ENCODE measurements at places on chromosomes 1 and 21. TPM values are rescaled to one million over a fixed set of nuclear protein-coding genes. Genes with fewer than 3 reads are reported as not detected.

- DNase-seq = no peak
Measured at GRCh38 chr1:13956393-13956792, 256.4 kb downstream of the PRDM2 start.

DNA sequence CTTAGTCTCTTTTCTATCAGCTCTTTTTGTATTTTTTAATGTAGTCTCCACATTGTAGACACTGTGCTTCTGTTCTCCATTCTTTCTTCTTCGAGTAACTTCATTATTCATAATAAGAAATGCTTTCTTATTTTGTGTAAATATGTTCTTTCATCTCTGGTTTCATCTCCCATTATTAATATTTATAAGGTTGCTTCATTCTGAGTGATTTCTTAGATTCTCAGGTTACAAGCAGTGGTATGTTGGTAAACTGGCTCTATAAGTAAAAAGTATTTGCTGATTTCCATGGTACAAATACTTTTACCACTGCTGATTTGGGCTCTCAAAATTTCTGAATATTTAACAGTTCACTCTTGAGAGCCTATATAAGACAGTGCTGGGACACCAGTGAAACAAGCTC is 81.3 kb downstream of the CDC14A start:
- DNase-seq = no peak

DNA sequence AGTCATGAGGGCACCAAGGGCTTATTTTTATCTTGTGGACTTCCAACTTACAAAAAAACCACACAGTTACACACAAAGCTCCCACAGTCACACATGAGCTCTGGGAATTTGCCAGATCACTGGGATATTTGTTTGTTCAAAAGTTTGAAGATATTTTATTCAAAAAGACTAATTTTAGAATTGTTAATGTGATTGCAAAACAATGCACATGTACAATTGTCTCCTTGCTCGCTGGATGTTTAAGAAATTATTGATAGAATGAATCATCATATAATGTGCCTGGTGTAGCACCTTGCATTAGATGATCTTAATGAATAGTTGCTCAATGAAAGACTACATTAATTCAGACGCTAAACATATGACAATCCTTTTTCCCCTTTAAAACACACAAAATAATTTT is 570.3 kb downstream of the LMO4 start:
- DNase-seq = no peak

CYP4Z1 gene
- polyA plus RNA-seq = 0.44 TPM

- peak; percentile 66 for DNase-seq
Measured at GRCh38 chr1:37676281-37677142, 15.8 kb upstream of the CDCA8 start.

GRCh38 chr1:156767879-156768604 is 707 bp downstream of the PRCC start:
- DNase-seq = no peak

GRCh38 chr1:58346036-58346355 is 200.5 kb downstream of the OMA1 start:
- no peak for DNase-seq

- DNase-seq = no peak
Measured at GRCh38 chr21:29604076-29604475, 305.4 kb downstream of the BACH1 start.

DNA sequence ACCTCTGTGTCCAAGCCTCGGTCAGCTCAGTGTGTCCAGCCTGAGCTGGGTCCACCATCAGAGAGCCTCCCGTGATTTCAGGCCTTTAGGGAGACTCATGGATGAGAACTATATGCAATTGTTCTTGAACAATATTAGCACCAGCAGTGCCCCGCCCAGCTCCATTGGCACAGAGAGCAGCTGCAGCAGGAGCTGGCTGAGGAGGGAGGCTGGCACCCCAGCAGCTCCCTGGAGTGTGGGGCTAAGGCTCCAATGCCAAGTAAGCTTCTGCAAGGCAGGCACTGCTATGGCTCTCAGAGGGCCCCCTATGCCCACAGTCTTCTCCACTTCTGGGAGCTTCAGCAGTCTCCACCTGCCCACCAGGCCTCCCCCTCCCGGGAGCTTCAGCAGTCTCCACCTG is 593.3 kb downstream of the MATN1 start:
- DNase-seq = no peak

DNA sequence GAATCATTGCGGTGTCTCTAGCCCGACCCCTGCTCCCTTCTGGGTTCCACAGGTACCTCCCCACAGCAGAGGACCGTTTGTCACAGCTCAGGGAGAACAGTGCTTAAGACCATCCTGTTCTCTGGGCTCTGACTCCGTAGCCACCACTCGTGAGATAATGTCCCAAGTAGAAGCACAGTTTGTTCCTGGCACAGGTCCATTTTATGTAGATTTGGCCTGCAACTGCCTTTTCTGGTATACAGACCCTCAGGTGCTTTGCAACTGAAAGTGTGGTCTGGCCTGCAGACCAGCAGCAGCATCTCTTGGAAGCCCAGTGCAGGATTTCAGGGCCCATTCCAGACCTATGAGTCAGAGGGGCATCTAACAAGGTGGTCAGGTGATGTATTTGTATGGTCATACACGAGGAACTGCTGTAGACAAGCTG is 28.4 kb upstream of the TMEM125 start:
- no peak for DNase-seq

DNA sequence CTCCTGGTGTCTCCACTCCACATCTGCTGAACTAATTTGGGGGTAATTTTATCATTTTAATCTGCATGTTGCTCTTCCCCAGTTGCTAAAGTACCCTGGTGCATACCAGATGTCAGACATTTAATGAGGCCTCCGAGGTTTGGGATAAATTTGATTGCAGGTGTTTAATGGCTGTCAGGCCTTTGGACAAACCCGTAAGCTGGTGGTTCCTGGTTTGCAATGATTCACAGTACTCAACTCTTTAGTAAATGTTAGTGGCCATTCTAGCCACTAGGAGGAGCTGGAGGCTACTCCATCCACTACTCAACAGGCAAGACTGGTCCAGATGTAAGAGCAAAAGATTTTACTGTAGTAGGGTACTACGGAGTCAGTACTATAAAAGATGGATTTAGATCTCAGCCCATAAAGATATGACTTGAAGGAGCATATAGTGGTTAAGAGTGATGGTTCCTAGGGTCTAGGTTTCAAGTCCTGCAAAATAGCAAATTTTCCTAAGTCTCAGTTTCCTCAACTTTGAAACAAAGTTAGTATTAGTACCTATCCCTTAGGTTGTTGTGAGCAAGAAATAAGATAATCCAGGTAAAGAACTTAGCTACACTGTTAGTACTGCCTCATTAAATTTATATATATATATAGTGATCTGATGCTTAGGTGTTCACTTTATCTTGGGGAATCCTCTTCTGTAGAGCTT is 132.8 kb downstream of the SNX7 start:
- peak; percentile 56 for DNase-seq

- DNase-seq = no peak
Measured at GRCh38 chr1:228000416-228000815, 6.4 kb upstream of the WNT3A start.

- DNase-seq = no peak
Measured at GRCh38 chr1:178534137-178534868, 21.4 kb downstream of the TEX35 start.

DNA sequence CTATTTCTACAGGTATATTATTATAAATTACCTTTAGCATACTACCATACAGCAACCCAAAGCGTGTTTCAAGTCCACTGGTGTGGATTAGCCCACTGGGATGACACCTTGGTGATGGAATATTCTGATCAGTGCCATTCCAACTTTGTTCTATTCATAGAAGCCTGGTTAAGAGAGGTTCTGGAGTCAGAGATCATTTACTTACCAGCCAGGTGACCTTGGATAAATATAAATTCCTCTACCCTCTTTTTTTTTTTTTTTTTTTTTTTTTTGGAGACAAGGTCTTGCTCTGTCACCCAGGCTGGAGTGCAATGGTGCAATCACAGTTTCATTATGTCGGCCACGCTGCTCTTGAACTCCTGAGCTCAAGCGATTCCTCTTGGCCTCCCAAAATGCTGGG is at the start of gene SPATA45:
Gene SPATA45 (minus strand): TSS at position 101 of the 400 bp plus-strand sequence. CDS start 11,500 bp downstream, outside the sequence.
- no peak for DNase-seq

GRCh38 chr1:58577654-58578030 is 590 bp upstream of the TACSTD2 start:
- no peak for DNase-seq

- no peak for DNase-seq
Measured at GRCh38 chr1:160744199-160744851, 5.3 kb downstream of the SLAMF7 start.

RAB13 gene
- 175 TPM for polyA plus RNA-seq

ASTN1 gene
- 1.9 TPM for polyA plus RNA-seq

PLA2G2F gene
- 0.40 TPM for polyA plus RNA-seq

GRCh38 chr1:37540036-37540785 is 13.9 kb downstream of the SNIP1 start:
- DNase-seq = no peak

CTSE gene
- polyA plus RNA-seq = 0.30 TPM

GRCh38 chr1:170776777-170777176 is 112.8 kb downstream of the PRRX1 start:
- DNase-seq = no peak

DNA sequence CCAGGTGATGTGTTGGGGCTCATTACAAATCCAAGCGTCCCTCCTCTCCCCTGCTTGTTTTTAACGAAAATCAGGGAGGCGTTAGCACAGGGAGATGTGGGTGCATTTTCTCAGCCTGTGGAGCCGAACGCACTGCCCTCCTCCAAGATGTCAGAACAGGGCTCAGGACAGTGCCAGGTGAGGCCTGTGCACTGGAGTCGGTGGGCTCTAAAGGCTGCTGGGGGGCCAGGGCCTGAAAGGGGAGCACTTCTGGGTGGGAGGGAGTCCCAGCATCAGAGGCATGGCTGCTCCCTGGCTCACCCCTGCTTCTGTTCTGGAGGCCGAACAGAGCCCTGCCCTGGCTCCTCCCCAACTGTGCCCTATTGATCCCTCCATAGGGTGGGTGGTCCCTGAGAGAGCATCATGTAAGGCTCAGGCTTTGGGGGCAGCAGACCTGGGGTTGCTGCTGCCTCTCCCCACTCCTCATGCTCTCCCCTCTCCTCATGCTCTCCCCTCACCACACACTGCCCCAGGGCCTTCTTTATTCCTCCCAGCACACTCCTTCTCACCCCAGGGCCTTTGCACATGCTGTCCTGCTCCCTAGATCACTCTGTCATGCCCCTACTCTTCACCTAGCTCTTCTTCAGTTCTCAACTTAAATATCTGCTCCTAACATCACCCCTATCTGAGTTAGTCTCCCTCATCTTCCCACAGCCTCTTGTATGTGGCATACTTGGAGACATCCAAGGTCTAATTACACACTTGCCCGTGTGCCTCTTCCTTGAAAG is 725.2 kb downstream of the PTPRU start:
- no peak for DNase-seq

DNA sequence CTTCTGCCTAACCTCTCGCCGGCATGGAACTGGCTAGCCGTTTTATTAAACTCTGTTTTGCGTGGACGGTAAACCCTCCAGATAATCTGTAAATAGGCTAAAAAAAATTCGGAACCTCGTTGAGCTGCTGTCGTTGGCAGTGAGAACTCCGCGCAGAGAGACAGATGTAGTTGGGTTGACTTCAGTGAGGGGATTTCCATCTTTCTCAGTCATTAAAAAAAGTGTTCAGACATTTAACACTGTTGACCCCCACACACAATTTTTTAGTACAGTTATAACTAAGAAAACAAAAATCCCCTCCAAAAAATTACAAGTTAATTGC is 464 bp downstream of the PARK7 start:
- DNase-seq = peak; percentile 23

- DNase-seq = no peak
Measured at GRCh38 chr21:40754466-40754865, 92.5 kb downstream of the DSCAM start.

GRCh38 chr1:64650411-64650810 is 94.5 kb upstream of the RAVER2 start:
- DNase-seq = no peak

DNA sequence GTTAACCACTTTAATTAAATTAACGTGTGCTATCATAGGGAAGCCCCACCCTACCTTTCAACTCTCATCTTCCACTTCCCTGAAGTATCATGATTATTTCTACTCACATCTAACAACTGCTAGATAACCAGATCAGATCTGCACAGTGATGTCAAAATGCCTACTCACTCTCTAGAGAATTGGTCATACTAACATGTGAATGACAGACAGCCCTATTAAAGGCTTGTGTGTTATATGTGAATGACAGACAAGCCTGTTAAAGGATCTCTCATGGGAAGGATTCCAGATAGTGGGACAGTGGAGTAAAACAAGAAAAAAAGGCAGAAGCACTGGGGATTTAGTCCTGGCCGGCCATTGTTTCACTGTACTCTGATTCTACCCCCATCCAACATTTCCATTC is 12.6 kb downstream of the VTCN1 start:
- no peak for DNase-seq

- peak; percentile 28 for DNase-seq
Measured at GRCh38 chr1:14682941-14683621, 84.6 kb downstream of the KAZN start.

DNA sequence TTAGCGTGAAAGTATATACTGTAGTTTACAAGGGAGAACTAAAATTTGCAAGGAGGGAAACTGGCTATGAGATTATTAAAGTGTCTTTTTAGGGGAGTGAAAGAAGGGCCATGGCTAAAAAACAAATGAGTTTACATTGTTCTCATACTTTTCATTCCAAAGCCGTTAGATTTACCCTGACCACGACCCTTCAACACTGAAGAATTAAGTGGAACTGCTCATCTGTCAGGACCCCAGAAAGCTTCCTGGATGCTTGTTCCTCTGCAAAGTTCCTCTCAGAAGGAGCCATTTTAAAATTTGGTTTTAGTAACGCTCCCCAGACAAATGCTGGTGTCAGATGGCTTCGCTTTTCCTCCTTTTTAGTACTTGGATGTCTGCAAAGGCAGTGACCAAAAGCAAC is 82.7 kb upstream of the ZBTB18 start:
- no peak for DNase-seq

HPDL gene
- 3.2 TPM for polyA plus RNA-seq

LCE2B gene
- not detected for polyA plus RNA-seq

GRCh38 chr1:178537382-178538090 is 24.6 kb downstream of the TEX35 start:
- no peak for DNase-seq

- no peak for DNase-seq
Measured at GRCh38 chr21:32147041-32147440, 131.8 kb downstream of the MIS18A start.

DNA sequence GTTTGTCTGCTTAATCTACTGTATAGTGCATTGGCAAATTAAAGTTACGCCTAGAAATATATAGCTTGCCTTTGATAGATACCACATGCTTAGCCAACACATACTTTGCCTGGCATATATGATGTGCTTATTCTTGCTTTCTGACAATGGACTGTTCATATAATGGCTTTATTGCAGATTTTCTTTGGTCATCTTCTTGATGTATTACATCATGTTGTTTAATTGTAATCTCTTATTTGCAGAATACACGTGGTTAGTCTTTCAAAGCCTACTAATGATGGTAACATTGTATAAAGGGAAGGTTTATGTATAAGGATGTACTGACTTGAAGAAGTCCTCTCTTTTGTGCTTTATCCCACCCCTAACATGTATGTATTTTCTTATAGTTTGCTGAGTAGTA is 201.5 kb downstream of the PDE4B start:
- DNase-seq = no peak

IPO9 gene
- 77.4 TPM for polyA plus RNA-seq

Measured in left renal cortex interstitium (tissue), 4 donors.